ENCODE measurements at places on chromosomes 3 and 15.

DNA sequence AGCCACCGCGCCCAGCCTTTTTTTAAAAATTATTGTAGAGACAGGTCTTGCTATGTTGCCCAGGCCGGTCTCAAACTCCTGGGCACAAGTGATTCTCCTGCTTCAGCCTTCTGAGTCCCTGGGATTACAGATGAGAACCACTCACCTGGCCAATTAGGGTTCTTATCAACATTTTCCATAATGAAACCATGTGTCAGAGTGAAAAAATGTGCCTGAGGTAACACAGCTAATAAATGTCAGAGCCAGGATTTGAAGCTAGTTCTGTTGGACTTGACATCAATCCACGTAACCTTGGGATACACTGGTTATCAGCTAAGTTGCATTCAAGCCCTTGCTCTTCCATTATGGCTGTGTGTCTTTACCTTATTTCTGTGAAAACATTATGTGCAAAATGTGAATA, 29.1 kb downstream of the CHST14 start:
- DNase-seq: no peak

DNA sequence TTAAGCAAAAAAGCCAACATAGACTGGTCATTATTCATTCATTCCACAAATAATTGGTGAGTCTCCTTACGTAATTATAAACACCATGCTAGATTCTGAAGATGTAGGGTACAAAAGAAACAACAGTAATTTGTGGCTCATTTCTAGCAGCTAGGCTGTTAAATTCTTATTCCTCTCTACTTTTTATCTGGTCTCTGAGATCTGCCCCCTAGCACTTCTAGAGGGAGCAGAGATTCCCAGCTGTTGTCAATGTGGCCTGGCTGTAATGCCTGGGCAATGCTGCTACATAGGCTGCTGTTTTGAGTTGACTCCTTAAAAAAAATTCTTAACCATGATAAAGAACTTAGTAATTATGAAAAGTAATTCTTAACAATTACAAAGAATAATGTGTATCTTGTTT, 434.9 kb upstream of the THRB start:
- no peak for DNase-seq

DNA sequence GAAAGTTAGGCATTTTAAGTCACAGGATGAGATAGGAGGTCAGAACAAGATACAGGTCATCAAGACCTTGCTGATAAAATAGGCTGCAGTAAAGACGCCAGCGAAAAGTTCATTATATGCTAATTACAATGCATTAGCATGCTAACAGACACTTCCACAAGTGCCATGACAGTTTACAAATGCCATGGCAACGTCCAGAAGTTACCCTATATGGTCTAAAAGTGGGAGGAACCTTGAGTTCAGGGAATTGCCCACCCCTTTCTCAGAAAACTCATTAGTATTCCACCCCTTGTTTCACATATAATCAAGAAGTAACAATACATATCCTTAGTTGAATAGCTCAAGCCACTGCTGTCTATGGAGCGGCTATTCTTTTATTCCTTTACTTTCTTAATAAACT, 92.7 kb upstream of the PLXND1 start:
- DNase-seq: no peak

GRCh38 chr15:72306211-72306785, 13.7 kb downstream of the CELF6 start:
- no peak for DNase-seq

DNA sequence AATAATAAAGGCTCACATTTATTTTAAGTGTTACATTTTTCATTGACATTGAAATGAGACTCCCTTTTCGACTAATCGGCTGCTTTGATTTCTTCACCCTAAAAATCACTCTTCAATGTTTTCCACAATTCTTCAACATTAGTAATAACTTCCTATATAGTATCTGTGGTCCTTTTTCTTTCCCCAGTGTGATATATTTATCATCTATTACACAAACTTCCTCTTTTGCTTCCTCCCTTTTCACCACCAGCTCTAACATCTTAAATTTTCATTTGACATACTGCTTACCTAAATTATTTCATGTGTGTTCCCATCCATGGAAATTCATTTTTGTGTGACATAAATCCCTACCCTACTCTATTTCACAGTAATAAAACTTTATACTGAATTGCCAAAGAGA, 244.4 kb downstream of the TIGIT start:
- DNase-seq: no peak

DNA sequence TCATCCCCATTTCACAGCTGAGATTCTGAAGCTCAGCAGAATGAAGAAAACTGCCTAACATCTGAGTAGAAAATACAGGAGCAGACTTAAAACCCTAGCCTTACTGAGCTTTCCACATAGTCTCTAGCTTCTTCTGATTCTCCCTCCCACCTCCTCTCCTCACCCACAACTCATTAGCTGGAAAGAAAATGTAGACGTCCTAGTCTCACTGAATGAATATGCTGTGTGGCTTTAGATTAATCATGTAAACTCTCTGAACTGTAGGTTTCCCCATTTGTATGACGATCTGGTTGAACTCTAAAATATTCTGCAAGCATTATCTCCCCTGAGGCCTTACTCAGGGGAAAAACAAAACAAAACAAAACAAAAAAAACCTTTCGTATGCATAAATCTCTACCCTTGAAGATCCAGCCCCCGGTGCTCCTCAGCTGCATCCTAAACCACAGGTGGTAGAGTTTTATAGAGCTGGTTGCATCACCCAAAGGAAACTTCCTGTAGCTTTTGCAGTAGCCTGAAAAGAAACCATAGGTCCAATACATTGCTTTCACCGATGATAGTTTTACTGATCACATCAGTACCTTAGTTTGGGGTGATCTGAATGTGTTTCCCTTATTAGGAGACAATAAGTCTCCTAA, 40.6 kb downstream of the FOXB1 start:
- no peak for DNase-seq

DNA sequence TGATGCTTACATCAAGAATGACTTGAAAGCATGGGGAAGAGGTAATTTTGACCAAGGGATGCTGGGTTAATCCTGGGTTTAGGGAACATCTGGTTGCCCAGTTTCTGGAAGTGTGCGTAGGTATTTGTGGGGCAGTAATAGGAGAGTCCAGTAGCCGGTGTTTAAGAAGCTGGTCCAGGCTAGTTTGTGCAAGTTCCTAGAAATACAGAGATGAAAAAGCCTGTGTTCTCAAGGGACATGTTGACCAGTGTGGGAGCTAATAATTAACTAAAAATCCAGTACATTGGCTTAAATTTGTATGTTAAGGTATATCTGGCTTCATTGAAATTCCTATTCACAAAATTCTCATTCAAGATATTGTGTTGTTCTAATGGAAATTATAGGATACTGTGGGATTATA, 51.2 kb downstream of the UBE2E2 start:
- no peak for DNase-seq

- DNase-seq: no peak
Observed at GRCh38 chr3:95333826-95334225, 1271.0 kb downstream of the NSUN3 start.

GRCh38 chr15:31482122-31482922, 155.7 kb downstream of the KLF13 start:
- DNase-seq: no peak

- DNase-seq: no peak
Observed at GRCh38 chr15:60781211-60781713, 302.3 kb upstream of the ICE2 start.

- no peak for DNase-seq
Observed at GRCh38 chr3:126342991-126343648, 14.1 kb downstream of the KLF15 start.

GRCh38 chr3:113174801-113175485, 36.4 kb upstream of the BOC start:
- no peak for DNase-seq

GRCh38 chr3:69359339-69359893, 26.5 kb downstream of the FRMD4B start:
- DNase-seq: no peak

- DNase-seq: no peak
Observed at GRCh38 chr15:78259232-78259631, 5.1 kb upstream of the DNAJA4 start.

DNA sequence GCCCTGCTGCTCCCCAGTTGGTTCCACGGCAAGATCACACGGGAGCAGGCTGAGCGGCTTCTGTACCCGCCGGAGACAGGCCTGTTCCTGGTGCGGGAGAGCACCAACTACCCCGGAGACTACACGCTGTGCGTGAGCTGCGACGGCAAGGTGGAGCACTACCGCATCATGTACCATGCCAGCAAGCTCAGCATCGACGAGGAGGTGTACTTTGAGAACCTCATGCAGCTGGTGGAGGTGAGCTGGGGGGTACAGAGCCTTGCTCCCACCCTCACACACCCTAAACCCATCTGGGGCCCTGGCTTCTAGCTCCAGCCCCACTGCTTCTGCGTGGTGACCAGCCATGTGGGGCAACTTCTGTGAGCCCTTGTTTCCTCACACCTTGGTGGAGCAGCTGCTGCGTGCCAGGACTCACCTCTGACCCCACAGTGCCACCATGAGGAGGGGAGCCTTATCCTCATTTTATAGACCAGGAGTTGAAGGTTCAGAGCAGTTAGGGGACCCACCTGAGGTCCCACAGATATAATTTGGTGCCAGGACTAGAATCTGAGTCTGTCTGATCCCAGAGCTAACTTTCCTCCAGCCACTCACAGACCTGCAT, 13.3 kb upstream of the LMAN1L start:
- no peak for DNase-seq

DNA sequence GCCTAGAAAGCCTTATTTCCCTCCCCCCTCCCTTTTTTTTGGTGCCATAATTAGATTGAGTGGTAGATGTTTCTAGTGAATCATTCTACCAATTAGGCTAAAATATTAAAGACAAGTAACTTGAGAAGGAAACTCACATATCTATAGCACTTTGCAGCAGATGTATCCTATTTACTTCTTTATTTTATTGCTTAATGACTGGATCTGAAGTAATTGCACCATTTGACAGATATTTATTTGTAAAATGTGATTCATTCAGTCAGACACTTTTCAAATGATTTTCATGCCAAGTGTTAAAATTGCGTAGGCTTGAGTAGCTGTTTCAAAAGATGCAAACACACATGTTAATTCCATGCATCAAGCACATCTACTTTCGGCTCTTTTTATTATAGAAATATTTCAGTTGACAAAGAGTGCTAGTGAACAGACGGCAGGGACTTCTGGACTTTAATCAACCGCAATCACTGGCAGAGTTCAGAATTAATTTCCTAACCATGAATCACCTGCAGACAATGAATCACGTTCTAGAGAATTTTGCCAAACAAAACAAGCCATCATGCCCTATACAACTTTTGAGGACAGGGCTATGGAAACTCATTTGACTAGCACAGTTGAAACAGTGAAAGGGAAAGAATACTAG, 636.8 kb downstream of the MECOM start:
- peak; percentile 6 for DNase-seq

DNA sequence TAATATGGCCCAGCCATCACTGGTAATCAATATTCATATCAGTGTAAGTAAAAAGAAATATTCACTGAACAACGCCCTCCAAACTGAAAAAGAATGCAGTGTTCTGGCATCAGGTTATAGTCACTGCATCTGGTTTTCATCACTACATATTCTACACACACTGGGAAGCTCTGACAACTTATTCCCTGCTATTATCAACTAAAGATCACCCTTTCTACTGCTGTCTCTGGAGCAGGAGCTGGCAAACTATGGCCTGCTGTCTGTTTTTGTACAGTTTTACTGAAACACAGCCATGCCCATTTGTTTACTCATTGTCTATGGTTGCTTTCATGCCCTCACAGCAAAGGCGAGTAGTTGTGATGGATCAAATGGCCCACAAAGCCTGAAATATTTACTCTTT, 35.3 kb downstream of the TUBGCP4 start:
- no peak for DNase-seq

DNA sequence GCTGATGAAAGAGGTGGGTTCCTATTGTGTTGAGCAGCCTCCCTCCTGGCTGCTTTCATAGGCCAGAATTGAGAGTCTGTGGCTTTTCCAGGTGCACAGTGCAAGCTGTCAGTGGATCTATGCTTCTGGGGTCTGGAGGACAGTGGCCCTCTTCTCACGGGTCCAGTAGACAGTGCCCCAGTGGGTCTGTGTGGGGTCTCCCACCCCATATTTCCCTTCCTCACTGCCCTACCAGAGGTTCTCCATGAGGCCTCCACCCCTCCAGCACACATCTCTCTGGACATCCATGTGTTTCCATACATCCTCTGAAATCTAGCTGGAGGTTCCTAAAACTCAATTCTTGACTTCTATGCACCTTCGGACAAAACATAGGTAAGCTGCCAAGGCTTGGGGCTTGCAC, 201.2 kb downstream of the FAM43A start:
- no peak for DNase-seq

DNA sequence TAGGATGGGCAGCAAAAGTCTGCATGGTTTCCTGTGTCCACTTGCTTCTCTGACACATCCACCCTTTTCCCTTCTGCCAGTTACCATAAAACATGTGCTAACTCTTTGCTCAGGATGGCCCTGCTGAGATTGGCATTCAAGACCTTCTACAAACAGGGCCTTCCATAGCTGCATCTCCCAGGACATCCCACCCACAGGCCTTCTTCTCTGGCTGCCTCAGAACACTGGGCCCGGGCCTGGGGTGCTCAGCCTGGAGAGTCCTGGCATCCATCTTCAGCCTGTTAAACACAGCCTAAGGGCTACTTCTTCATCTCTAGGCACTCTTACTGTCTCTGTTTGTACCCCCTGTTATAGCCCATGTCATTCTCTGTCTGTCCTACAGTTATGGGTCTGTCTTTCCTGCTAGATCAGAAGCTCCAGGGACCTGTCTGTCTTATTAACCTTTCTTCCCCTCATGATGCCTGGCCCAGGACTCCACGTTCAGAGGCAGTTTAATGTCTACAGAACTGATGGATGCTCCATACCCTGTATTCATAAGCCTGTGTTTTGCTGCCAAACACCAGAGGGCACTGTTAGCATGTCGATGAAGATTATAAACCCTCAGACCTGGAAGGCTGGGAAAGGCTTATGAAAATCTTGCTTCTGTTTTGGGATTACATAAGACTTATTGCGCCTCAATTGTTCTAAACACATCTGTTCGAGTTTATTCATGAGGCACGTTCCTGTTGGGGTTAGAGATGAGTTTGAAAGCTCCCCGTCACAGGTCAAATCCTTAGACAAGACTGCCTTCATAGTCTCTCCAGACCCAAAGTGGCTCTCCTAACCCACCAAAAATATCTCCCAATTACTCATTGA, 16.5 kb downstream of the SEMA3G start:
- no peak for DNase-seq
